Activated CD8-positive, alpha-beta memory T cell treated with anti-CD3 and anti-CD28 coated beads, Interleukin-2, amount 50 U/mL, for 4 hours (primary cell): ENCODE measurements at places on chromosomes 4 and X.

GRCh38 chrX:103828529-103828928, 3.5 kb downstream of the RAB9B start:
- DNase-seq = no peak

DNA sequence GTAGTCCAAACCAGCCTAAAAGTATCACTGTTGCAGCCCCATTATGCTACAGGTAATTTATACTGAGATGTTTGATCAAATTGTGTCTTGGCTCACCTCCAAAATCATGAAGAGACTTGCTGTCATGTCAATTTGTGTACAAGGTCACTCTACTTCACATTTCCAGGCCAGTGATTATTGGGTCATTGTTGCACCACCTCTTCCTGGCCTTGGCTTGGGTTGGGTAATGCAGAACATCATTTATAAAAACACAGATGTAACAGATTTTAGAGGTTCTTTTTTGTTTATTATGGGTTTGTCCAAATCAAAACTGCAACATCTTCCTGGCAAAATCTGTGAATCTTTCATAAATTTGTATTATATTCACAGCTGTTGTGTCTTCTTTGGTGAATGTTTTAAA, 459.5 kb downstream of the ANKRD50 start:
- no peak for DNase-seq

DNA sequence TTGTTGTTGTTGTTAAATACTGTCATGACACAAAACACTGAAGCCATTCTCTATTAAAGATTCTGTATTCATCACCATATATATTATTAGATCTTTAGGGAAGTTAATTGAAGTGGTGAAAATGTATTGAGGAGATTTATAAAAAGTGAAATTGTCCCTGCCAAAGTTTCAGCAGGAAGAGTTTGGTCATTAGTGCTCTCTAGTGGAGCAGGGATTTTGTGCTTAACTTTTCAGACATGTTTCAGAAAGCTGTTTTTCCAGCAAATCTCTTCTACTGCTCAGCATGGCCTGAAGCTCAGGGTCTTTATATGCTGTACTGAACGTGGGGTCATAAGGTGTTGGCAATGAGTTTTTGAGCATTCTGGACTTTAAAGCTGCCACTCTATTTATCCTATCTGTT, 36.7 kb upstream of the CXXC4 start:
- DNase-seq = no peak

DNA sequence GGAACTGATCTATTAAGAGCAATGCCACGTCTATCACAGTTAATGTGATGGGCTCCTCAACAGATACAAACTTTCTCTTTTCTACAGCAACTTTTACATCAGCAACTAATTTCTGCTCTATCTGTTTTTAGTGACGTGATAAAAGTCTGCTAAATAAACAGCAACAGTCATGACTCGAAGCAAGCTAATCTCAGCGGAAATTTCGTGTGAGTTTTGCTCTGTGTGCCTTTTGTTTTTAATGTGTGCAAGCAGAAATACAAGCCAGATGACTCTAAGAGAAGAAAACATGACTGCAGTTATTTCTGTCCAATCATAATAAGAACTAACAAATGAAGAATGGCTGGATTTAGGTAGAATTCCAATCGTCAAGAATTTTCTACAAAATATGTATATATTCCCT, 214.3 kb downstream of the LDB2 start:
- DNase-seq = no peak

DNA sequence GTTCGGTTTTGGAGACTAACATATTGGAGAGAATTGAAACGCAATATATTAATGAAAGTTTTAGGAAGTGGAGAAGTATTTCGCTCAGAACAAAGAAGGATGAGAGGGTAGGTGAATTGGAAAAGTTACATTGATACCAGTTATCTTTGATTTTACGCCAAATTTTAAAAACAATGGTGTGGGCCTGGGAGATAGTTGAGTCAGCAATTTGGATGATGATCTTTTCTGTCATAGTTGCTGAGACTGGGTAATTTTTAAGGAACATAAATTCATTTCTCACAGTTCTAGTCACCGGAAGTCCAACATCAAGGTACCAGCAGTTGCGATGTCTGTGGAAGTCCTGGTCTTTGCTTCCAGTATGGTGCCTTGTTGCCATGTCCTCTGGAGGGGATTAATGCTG, 644.8 kb upstream of the LCORL start:
- no peak for DNase-seq

- no peak for DNase-seq
Observed at GRCh38 chr4:80253510-80253909, 13.0 kb upstream of the FGF5 start.

DNA sequence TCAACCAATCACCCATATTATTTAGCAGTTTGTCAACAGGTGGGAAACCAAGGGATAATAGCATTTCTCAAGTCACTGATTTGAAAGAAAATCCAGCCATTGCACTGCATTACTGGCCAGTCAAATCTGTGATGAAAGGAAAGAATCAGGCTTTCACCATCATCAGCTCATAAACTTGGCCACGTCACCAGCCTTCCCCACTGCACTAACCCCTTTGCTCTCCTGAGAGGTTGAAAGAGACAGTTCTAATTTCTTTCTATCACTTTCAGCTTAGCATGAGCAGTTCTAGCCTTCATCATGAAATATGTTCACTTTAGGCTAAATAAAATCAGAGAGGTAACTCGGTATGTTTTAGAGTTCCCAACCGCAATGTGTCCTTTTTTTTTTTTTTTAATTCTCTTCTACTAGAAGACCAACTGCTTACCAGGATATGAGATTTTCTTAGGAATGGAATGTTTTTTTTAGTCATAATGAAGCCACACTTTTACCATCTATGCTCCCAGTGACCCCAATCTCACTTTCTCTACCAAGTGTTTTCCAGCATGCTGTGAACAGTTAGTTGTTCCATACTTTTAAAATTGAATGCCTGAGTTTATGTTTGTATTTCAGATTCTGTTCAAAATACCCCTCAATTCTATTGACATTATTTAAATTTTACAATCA, 55.7 kb upstream of the SLC7A11 start:
- DNase-seq = no peak

- peak; percentile 11 for DNase-seq
Observed at GRCh38 chr4:3514806-3515501, 17.3 kb downstream of the LRPAP1 start.

DNA sequence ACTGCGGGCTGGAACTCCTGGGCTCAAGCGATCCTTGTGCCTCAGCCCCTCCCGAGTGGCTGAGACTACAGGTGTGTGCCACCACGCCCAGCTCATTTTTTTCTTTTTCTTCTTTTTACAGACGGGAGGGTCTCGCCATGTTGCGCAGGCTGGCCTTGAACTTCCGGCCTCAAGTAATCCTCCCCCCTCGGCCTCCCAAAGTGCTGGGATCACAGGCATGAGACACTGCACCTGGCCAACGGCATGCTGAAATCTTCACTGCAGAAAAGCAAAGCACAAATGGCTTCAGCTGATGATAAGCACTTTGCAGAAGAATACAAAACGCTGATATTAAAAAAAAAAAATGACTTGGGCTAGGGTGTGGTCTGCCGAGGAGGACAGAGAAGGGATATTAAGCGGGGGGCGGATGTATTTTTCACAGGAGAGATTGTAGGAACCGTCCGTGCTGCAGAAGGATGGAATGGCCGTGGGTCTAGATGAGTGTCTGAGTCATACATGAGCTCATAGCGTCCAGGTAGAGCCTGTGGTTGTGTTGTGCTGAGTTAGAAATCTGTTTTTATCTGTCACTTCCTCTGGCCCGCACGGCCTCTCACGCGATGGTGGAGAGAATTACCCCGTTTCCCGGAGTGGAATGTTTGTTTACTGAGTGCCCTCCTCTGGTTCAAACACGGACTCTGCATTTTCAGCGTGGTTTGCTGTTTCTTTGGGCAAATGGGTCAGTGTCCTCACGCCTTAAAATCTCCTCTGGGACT, 8.5 kb upstream of the AKAP17A start:
- no peak for DNase-seq

- DNase-seq = no peak
Observed at GRCh38 chr4:87152310-87153041, 67.9 kb downstream of the KLHL8 start.

- DNase-seq = no peak
Observed at GRCh38 chrX:3244955-3245354, 101.5 kb downstream of the MXRA5 start.

GRCh38 chr4:188804861-188805260, 665.6 kb downstream of the TRIML1 start:
- DNase-seq = no peak

DNA sequence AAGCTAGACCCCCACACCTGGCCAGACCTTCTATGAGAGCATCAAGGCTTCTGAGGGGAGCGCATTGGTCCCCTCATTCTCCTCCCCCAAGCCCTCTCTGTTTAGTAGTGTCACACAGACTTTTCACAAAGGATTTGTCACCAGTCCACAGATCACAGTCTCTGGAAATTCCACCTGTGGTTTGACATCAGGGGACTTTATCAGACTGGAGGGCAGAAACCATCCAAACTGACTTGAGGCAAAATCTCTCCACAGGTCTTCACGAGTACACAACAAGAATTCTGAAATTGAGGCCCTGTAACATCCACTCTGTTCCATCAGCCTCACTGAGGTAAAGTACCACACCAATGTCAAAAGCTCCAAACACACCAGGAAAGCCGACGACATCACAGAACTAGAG, 112.5 kb downstream of the SH3KBP1 start:
- DNase-seq = no peak

- DNase-seq = no peak
Observed at GRCh38 chr4:4990857-4991540, 28.3 kb downstream of the CYTL1 start.

DNA sequence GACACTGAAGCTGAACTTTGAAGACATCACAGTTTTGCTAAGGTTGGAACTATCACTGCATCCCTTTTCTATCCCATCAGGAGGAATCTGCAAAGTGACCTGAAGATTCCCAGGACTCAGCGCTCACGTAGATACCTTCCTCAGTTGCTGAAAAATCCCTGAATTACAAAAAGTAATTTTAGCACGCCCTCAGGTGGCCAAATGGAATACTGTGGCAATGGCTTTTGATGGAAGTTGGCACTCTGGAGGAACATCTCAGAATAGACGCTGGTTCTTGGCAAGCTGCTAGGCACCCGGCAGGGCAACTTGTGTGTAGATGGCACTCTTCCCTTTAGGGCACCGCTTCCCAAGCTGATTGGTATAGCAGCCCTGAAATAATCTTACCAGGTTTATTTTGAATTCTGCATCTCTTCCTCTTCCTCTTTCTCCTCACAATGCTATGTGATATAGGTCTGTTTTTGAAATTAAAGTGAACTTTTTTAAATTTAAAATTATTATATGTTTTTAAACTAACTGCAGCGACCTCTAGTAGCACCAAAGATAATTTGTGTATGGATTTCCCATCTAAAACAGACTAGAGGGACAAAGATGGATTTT, 16.3 kb upstream of the ESX1 start:
- no peak for DNase-seq

- no peak for DNase-seq
Observed at GRCh38 chrX:110588853-110589252, 206.8 kb downstream of the CHRDL1 start.

DNA sequence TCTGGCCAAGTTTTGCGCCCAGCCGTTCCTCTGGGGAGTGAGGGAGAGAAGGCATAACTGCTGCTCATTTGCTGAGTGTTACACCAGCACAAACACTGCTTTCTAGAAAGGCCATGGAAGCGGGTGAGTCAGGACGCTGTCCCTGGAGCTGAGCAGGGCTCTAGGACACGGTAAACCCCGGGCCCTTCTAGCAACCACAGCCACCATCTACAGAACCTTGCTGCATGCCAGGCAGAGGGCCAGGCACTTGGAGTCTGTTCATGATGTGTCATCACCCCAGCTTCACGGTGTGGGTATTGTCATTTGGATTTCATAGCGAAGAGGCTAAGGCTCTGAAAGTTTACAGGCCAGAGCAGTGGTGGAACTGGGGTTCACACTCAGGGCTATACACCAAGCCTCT, 31.8 kb upstream of the C4orf50 start:
- DNase-seq = no peak
